ENCODE measurements at places on chromosomes 6 and 20.

GRCh38 chr20:16952965-16953364 is 204.8 kb downstream of the OTOR start:
- DNase-seq: no peak

- no peak for DNase-seq
Measured at GRCh38 chr6:22071270-22072041, 225.4 kb downstream of the PRL start.

DNA sequence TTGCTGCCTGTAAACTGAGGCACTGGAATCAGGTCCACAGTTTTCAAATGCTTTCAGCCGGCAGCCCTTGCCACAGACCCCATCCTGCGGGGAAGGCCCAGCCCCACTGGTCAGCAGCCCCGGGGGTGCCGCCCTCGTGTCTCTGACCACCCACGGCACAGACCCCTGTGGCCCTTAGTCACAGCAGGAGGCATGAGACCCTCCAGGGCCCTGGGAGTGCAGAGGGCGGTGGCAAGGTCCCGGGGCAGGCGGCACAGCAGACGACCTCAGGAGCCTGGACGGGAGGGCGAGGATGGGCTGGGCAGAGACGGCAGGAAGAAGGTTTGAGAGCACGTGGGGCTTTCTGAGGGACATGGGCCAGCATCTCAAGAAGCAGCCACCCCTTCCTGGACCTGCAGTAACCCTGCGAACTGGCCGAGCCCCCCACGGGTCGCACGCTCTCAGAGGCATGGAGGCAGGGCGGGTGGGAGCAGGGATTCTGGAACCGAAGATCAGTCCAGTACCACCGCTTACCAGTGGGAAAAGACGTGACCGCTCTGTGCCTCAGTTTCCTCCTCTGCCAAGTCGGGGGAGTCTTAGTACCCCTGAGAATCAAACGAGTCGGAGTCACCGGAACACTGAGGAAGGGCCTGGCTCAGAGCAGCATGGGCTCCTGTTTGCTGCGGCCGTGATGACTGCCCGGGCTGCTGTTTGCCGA is 140.7 kb downstream of the TAF4 start:
- no peak for DNase-seq

GRCh38 chr6:88813045-88813444 is 150.4 kb downstream of the RNGTT start:
- no peak for DNase-seq

Data from activated naive CD4-positive, alpha-beta T cell (primary cell).